ENCODE measurements at places on chromosomes 3 and 15.

GRCh38 chr15:61151791-61152190 lies 77.3 kb downstream of the RORA start:
- no peak for DNase-seq

- no peak for DNase-seq
These were observed at the start of gene GASK1A for GRCh38 chr3:42979044-42979972. Gene GASK1A, plus strand, starts transcription at chr3:42979311. Its CDS starts 332 bp downstream, at chr3:42979643.

- DNase-seq = no peak
These were observed 87.8 kb upstream of the TJP1 start for GRCh38 chr15:29910068-29910467.

DNA sequence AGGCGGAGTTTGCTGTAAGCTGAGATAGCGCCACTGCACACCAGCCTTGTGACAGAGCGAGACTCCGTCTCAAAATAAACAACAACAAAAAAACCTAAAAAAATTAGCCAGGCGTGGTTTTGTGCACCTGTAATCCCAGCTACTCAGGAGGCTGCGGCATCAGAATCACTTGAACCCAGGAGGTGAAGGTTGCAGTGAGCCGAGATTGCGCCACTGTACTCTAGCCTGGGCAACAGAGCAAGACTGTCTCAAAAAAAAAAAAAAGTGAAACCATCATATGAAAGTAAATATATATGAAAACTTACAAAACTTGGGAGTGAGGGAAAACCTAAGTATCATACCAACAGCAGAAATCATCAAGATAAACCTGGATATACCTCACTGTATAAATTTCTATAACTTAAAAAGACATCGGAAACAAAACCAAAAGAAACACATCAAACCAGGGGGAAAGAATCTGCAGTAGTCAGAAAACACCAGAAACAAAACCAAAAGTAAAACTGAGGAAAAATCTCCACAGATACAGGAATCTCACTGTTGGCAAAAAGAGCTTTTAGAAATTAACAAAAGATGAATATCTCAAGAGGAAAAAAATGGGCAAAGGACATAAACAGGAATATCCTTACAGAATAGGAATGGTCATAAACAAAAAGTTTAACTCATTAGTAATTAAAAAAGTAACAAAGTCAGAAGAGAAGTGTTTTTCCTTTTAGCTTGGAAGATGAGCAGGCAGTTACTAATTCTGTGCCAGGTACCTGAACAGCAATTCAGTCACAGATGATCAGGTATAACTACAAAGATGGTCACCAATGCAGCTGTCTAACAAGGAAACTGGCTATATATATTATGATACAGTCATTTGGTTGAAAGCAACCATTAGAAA lies 41.3 kb downstream of the ETV5 start:
- no peak for DNase-seq

GRCh38 chr15:66883284-66883911 lies 181.4 kb downstream of the SMAD6 start:
- no peak for DNase-seq

DNA sequence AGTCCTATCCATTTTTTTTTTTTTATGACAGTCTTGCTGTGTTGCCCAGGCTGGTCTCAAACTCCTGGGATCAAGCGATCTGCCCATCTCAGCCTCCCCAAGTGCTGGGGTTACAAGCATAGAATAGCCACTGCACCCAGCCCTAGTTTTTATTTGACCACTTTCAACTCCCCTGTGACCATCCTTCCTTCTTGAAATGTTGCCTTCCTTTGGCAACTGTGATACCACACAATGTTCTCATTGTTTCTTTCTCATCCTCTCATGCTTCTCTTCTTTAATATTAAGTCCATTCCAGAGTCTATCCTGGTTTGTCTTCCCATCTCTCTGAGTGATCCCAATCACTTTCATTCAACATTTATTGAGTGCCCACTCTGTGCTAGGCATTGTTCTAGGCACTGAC lies 7.9 kb upstream of the GPD1L start:
- no peak for DNase-seq

DNA sequence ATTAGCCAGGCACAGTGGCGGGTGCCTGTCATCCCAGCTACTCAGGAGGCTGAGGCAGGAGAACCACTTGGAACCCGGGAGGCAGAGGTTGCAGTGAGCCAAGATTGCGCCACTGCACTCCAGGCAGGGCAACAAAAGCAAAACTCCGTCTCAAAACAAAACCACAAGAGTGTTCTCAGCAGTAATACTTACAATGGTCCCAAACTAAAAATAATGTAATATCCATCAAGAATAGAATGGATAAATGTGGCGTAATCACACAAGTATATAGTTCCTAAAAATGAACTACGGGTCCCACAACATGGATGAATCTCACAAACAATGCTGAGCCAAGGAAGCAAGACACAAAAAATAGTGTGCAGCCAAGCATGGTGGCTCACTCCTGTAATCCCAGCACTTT lies 39.2 kb downstream of the STAG1 start:
- DNase-seq = no peak

- no peak for DNase-seq
These were observed 47.3 kb downstream of the AMOTL2 start for GRCh38 chr3:134326760-134327593.
